ENCODE measurements at places on chromosomes 3 and 15.

DNA sequence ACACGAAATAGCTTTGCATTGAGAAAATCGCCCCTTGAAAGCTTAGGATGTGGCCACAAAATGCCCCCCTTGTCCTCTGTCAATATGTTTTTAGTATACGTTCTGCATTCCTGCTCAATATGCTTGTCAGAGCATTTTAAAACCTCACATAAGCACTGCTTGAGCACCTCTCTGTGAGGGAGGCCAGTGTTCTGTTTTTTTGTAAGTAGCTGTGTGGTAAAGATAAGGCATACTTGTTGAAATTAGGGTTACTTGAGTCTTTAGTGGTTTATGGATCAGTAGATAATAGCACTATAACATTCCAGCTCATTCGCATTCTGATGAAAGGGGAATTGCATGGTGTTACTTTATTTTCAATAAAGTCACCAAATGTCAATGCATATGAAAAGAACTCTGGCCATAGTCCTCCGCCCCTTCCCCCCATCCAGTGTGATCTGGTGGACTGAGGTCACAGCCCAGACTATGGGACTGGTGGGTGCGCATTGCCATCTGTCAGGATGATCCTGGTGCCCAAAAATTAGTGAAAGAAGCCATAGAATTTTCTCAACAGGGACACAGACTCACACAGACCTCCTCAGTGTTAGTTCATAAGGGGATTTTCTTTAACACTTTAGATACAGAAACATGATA is 33.1 kb downstream of the IL1RAP start:
- DNase-seq: no peak

GRCh38 chr3:47613722-47614121 is 35.1 kb upstream of the CSPG5 start:
- DNase-seq: no peak

DNA sequence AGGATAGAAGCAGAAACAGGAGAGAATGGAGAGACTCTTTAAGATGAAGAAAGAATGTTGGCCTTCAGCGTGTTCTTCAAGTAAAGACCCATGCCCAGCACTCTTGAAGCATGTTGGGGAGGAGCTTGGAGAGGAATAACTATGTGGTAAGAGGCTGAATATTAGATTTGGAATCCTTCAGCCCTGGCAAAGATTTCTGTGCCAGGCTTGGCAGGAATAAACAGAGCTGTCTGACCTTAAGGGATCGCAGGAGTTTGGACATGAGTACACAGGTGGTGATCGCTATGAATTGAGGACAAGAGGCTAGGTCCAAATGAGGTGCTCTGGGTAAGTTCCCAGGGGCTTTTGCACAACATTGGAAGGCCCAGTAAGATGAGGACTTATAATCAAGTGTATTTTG is 132.6 kb upstream of the TBL1XR1 start:
- no peak for DNase-seq

DNA sequence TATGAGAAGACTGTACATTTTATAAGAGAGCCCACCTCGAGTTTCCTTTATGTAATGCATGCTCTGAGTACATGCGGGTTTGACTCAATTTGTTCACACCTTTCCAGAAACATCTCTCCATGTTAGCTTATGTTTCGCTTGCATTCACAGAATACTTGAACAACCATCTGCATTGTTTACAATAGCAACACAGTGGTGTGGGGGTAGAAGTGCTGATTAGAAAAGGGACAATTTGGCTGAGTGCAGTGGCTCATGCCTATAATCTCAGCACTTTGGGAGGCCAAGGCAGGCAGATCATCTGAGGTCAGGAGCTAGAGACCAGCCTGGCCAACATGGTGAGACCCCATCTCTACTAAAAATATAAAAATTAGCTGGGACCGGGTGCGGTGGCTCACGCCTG is 60.9 kb downstream of the NCEH1 start:
- DNase-seq: no peak

DNA sequence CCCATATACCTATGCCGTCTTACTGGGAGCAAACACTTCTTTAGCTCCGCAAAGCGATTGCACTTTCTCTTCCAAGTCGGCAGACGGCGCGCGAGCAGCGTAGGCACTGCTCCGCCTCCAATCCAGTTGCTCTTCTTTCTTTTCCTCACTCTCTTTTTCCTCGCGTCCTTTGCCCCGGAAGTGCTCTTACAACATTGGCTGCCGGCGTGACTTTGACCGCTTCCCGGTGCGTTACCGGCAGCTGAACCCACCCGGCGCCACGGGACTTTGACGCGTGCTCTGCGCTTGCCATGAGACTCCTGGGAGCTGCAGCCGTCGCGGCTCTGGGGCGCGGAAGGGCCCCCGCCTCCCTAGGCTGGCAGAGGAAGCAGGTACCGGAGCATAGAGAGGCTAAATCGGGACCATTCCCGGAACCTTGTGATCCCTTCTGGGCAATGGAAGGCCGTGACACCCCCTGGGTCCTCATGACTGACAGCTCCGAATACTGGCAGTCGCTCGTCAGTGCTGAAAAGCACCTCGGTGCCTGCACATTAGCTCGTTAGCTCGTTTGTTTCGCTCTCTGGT is at the start of gene GFM1:
GFM1 (plus strand) TSS at position 183 of the 564 bp plus-strand sequence; CDS start at position 291, 108 bp downstream.
- DNase-seq: peak; percentile 91

- DNase-seq: no peak
Measured at GRCh38 chr3:5769825-5770224, 582.3 kb downstream of the EDEM1 start.

- DNase-seq: no peak
Measured at GRCh38 chr3:188782613-188783124, 389.1 kb upstream of the TPRG1 start.
